ENCODE measurements at places on chromosomes 11 and 22. TPM values are rescaled to one million over a fixed set of nuclear protein-coding genes. Genes with fewer than 3 reads are reported as not detected.

Gene KCTD14
- total RNA-seq, result 1.6 TPM

Gene KRTAP5-2
- not detected for total RNA-seq

Gene NXPE4
- total RNA-seq, result not detected

Gene CCND1
- 183 TPM for total RNA-seq

Gene VEGFB
- 47.4 TPM for total RNA-seq

Gene RNF169
- 6.8 TPM for total RNA-seq

Gene MICAL3
- total RNA-seq, result 41.0 TPM

Gene MYO18B
- 0.02 TPM for total RNA-seq

Gene PRDM10
- 2.2 TPM for total RNA-seq

Gene UBQLNL
- total RNA-seq, result not detected

Gene SLC22A25
- total RNA-seq, result not detected

Gene TCN1
- total RNA-seq, result 0.45 TPM

Gene PARVG
- not detected for total RNA-seq

Gene BAIAP2L2
- total RNA-seq, result 4.3 TPM

Gene MS4A6A
- total RNA-seq, result not detected

Gene PHETA2
- not detected for total RNA-seq

Gene ABTB2
- 24.5 TPM for total RNA-seq

Gene RHOD
- total RNA-seq, result 42.8 TPM

Gene CCDC81
- total RNA-seq, result 0.33 TPM

Gene RASL10A
- 0.28 TPM for total RNA-seq

Gene RTCB
- 80.7 TPM for total RNA-seq

Gene BARX2
- not detected for total RNA-seq

Gene DAGLA
- 5.9 TPM for total RNA-seq

Gene CRYBB3
- not detected for total RNA-seq

Gene OR56A1
- total RNA-seq, result not detected

Gene KRTAP5-10
- total RNA-seq, result not detected

Gene FDXACB1
- total RNA-seq, result 1.7 TPM

Gene IFITM10
- 0.94 TPM for total RNA-seq

Measured in A549 treated with DMSO at 1 μM for 4 hours (cell line).